ENCODE measurements at places on chromosomes 12 and 14. TPM values are rescaled to one million over a fixed set of nuclear protein-coding genes. Genes with fewer than 3 reads are reported as not detected.

Gene OAS2
- 18.6 TPM for total RNA-seq

Gene RNASE4
- 71.8 TPM for total RNA-seq

Gene KNTC1
- total RNA-seq = 18.4 TPM

Gene OVCH1
- total RNA-seq = 1.0 TPM

Gene TRMT5
- total RNA-seq = 12.3 TPM

Gene GDF3
- 0.30 TPM for total RNA-seq

Gene APOLD1
- total RNA-seq = 20.2 TPM

Gene MAP1LC3B2
- total RNA-seq = 1.0 TPM

Gene THTPA
- 13.0 TPM for total RNA-seq

Gene FAM161B
- 6.7 TPM for total RNA-seq

Gene CRACR2A
- 3.5 TPM for total RNA-seq

Gene TAS2R50
- 3.3 TPM for total RNA-seq

Gene MAGOHB
- 13.6 TPM for total RNA-seq

DNA sequence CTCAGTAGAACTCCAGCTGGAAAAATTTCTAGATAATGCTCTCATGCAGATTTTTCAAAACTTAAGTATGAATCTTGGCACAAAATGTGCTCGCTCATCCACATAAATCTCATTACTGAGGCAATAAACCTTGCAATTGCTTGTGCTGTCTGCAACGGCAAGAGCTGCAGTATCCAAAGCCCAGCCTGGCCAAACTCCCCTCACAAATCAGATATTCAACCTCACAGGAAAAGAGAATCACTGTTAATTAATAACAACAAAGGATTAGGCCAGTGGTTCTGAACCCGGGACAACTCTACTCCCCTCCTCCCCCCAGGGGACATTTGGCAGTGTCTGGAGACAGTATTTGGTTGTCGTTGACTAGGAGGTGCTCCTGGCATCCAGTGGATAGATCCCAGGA, 19.2 kb upstream of the CORO1C start:
- no peak for DNase-seq

- DNase-seq = no peak
These were observed 21.1 kb downstream of the ENTPD5 start for GRCh38 chr14:73997944-73998447.

GRCh38 chr12:751999-752694, at the start of gene WNK1:
TSS of gene WNK1 (plus strand) at chr12:752579. CDS start at chr12:753566, 987 bp downstream.
- DNase-seq = peak; percentile 98

GRCh38 chr14:92624764-92625163, 111.2 kb downstream of the RIN3 start:
- DNase-seq = no peak

- no peak for DNase-seq
These were observed 13.5 kb downstream of the HECTD1 start for GRCh38 chr14:31194095-31194494.

- DNase-seq = no peak
These were observed 358.4 kb downstream of the DPF3 start for GRCh38 chr14:72535485-72535884.

DNA sequence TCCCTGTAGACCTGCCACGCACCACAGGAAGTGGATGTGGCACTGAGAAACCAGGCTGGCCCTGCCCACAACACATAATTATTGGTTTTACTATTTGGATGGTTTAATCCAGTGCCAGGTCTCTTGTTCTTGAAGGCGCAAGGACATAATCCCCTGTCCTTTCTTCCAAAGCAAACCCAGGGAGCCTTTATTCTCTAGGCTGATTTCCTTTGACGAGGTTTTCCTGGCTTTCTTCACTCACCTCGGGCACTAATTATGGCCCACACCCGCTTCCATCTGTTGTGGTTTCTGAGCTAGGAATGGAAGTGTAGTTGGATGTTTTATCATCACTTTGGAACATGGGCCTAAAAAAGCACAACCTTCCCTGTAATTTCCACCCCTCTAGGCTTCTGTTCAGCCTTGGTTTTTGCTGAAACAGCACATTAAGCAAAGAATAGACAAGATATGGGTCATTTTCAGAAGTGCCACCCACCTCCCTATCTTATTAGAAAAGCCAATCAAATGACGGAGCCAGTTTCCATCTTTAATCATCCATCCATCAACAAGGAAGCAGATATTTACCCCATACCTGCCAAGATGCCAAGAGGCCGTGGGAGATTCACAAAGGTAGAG, 73.9 kb downstream of the PPP1R36 start:
- no peak for DNase-seq

- no peak for DNase-seq
These were observed 8.4 kb upstream of the MYH7 start for GRCh38 chr14:23443881-23444280.

GRCh38 chr14:53692885-53693284, 263.7 kb downstream of the BMP4 start:
- no peak for DNase-seq

DNA sequence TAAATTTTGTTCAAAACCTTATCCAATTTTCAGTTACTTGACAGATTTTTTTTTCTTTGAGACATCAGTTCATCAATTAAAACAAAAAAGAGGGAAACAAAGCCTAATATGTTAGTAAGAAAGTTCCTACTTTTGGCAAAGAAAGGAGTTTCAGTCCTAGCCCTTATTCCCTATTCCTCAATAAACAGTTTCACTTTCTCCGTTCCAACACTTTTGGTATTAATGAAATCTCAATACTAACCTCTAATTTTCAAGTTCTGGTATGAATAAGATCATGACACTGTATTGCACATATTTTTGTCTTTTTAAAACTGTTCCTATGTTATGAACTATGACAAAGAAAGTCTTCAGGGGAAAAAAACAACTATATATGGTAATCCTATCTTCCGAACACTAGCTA, 48.4 kb downstream of the RPS6KA5 start:
- DNase-seq = no peak

GRCh38 chr14:29144621-29145020, 378.0 kb downstream of the FOXG1 start:
- no peak for DNase-seq

GRCh38 chr12:103501447-103501846, 5.7 kb upstream of the C12orf42 start:
- DNase-seq = no peak

DNA sequence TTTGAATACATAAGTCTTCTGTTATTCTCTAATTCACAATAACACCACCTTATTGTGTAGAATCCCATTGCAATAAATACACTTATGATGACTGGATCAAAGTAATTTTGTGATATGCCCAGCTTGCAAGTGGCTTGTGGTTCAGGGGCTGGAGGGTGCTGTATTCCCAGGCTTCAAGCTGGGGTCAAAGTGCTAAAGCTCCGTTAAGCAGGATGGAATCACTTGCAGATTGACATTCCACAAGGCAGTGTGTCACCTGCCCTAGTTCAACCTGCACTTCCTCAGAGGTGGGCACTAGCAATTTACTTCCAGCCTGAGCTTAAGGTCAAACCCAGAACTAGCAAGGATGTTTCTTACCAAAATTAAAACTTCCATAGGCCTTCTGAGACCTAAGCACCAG, 166.6 kb downstream of the SSPN start:
- DNase-seq = no peak

DNA sequence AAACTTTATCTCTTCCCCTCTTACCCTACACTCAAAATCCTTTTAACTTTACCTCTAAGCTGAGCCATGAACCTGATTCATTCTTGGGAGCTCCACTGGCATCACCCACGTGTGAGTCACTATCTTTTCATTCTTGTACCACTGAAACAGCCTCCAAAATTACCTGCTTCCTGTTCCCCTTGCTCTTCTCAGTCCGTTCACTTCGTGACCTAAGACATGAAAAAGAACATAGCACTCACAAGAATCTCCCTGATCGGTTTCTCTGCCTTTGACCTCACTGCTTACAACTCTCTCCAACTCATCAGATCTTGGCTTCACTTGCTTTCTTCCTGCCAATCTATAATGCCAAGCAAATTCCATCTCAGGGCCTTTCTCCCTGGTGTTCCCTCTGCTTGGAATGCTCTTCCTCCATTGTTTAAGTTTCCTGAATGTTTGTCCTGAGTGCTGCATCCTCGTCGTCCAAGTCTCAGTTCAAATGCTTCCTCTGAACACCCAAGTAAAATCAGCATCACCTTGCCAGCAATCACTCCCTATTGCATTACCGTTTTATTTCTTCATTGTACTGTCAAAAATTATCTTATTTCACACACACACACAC, 9.2 kb downstream of the GLIPR1 start:
- DNase-seq = no peak

DNA sequence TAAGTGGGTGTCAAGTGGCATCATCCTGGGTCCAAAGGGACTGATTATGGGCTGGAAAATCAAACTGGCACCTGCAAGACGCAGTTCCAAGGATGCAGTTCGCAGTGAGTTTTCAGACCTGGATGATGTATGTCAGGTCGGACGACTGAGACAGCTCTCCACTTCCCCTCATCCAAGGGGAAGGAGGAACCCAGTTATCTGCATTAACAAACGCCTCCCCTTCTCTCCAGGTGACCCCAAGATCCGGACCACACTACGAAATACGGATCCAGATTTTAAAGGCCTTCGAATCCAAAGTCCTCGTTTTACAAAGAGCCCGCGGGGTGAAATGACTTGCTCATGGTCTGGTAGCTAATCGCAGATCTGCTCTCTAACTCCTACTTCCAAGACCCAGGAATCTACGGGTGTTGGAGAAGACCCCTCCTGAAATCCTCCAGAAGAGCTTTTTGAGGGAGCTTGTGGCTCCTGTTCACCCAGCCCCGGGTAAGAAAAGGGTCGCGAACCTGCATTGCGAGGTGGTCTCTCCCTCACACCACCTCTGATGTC, 460 bp upstream of the SYNE2 start:
- DNase-seq = no peak

- no peak for DNase-seq
These were observed 27.3 kb downstream of the PPM1A start for GRCh38 chr14:60276347-60276746.

DNA sequence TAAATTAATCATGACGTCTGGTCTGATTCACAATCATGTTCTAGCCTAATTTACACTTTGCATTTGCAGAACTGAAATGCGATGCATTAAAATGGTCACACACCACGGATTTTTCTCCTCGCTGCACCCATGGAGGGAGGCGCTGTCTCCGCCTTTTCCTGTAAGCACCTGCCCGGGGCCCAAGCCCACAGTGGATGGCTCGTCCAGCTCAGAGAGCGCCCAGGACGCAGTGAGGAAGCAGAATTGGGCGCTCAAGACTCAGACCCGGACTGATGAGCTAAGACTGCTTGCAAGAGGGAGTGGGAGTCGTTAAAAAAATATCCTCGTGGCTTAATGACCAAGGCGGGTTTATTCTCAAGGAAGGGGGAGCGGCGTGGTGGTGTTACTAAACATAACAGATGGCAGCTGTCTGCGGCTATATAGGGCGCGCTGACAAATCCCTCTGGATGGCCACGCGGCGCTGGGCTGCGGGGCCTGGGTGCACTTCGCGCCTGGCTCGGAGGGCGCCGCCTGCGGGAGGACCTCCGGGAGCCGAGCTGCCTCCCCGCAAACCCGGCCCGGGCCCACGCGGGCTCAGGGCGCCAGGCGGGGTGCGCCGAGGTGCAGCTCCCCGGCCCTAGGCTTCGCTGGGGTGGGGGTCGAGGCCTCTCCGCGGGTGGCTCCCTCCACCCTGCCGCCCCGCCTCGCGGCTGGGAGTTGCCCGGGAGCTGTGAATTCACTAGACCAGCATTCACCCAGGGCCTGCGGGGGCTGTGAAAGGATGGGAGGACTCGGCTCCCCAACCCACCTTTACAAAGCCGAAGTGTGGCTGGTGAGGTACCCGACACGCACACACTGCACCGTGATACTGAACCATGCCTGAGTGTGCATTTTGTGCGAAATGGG, 78.7 kb downstream of the PPM1A start:
- DNase-seq = no peak

DNA sequence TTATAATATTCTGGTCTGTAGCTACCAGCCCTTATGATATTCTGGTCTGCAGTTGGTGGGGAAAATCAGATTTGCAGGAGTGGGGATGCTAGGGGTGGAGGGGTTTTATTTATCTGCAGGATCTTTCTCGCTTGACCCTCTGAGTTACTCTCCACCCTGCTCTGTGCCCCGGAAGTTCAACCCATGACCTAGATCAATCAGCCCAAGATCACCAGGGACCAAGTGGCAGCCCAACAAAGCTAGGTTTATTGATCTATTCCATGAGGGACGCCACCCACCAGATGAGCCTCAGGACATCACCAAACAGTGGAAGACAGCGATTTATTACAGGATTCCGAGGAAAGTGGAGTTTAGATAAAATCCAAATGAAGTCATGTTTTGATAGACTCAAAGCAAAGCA, 25.8 kb upstream of the C12orf76 start:
- no peak for DNase-seq

DNA sequence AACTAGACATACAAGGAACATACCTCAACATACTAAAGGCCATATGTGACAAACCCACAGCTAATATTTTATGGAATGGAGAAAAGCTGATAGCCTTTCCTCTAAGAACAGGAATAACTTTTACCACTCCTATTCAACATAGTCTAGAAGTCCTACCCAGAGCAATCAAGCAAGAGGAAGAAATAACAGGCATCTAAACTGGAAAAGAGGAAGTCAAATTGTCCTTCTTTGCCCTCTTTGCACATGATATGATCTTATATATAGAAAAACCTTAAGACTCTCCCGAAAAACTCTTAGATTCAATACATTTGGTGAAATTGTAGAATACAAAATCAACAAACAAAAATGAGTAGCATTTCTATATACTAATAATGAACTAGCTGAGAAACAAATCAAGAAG, 110.0 kb downstream of the ATP23 start:
- no peak for DNase-seq

DNA sequence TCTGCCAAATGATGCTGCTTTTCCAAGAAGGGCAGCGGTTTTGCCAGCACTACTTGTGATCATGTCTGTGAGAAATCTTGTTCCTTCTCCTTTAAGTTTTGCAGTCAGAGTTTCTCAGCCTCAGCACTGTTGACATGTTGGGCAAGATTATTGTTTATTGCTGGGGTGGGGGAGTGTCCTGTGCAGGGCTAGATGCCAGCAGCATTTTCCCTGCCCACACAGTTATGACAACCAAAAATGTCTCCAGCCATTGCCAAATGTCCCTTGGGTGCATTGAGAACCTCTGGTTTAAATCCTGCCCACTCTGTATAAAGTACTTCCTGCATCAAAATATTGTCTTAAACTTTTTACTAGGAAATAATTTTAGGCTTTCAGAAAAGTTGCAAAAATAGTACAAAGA, 20.0 kb downstream of the TMEM132C start:
- DNase-seq = no peak

GRCh38 chr12:52041695-52042123, 9.5 kb upstream of the NR4A1 start:
- DNase-seq = peak; percentile 67

DNA sequence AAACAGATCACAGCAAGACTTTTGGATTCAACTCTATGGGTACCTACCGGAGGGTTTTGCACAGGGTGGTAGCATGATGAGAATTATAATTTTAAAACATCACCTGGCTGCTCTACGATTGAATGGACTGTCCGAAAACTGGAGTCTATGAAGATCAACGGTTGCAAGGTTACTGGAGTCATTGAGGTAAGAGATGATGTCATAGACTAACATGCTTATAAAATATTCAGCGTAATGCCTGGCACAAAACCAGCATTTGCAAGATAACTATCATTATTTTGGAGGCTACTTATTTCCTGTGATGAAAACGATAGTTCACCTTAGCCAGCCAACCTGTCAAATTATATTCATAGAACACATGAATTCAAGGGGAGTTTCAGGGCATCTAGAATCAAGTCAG, 580.6 kb upstream of the TBX3 start:
- DNase-seq = no peak

GRCh38 chr14:96783915-96784224, 13.3 kb upstream of the VRK1 start:
- DNase-seq = no peak

- DNase-seq = no peak
These were observed 573 bp upstream of the SUSD6 start for GRCh38 chr14:69610874-69611171.
